ENCODE measurements at places on chromosomes 4 and X.

- no peak for DNase-seq
Observed at GRCh38 chr4:56416349-56416748, 19.1 kb downstream of the PPAT start.

DNA sequence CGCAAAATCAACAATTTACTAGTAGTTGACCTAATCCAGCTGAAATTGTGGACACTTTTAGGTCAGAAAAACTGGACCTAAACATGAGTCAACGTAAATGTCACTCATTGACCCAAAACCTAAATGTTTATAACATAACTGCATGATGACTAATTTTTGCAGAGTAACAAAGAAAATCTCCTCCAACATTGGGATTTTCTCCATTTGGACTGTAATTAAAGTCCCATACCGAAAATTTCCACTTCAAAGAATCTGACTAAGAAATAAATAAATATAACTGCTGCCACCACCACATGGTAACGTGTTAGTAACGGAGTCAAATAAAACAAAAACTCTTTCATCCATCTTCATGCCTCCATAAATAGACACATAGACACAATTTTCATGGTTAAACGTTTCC, 1.9 kb downstream of the ADGRA3 start:
- DNase-seq: no peak

- no peak for DNase-seq
Observed at GRCh38 chr4:138406876-138407275, 164.7 kb upstream of the SLC7A11 start.

- peak; percentile 48 for DNase-seq
Observed at GRCh38 chr4:88526221-88526815, 2.7 kb upstream of the PYURF start.

- no peak for DNase-seq
Observed at GRCh38 chrX:108270739-108271396, 167.4 kb downstream of the COL4A6 start.

- DNase-seq: no peak
Observed at GRCh38 chr4:25090516-25090915, 59.8 kb upstream of the LGI2 start.

DNA sequence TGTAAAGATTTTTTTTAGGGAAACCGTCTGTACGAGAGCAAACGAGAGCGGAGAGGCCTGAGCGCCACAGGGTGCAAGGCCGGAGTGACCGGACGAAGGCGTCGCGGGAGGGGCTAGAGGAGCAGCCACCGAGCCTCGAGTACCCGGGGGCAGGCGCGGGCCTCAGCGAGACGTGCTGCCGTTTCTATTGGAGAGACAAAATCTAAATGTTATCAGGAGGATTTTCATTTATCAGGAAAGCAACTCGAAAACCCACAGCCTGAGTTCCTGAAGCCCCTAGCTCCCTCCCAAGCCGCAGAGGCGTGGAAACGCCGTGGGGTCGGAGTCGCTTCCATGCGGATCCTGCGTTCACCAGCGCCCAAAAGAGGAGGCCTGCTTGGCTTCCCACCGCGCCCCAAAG, 194.3 kb downstream of the MGST2 start:
- no peak for DNase-seq

GRCh38 chr4:15794905-15795304, 16.8 kb downstream of the CD38 start:
- DNase-seq: no peak

GRCh38 chr4:36099509-36099908, 144.8 kb downstream of the ARAP2 start:
- no peak for DNase-seq

GRCh38 chrX:104902070-104902469, 318.4 kb downstream of the TEX13A start:
- no peak for DNase-seq

DNA sequence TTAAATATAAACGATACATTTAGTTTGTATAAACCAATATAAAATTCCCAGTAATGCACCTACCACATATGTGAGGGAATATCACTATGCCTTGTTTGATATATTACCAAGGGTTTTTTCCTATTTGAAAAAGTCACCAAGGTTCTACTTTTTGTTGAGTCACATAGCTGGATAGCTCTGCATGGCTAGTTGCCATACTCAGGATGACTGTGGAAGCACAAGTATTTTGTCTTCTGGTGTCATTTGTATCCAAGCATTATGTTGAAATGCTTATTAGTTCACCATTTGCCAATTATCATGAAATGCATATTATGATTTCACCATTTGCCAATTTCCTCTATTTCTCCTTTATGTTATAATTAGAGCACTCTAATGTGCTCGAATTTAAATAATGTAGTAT, 162.7 kb upstream of the TTC29 start:
- no peak for DNase-seq
